ENCODE measurements at places on chromosomes 13 and 19.

DNA sequence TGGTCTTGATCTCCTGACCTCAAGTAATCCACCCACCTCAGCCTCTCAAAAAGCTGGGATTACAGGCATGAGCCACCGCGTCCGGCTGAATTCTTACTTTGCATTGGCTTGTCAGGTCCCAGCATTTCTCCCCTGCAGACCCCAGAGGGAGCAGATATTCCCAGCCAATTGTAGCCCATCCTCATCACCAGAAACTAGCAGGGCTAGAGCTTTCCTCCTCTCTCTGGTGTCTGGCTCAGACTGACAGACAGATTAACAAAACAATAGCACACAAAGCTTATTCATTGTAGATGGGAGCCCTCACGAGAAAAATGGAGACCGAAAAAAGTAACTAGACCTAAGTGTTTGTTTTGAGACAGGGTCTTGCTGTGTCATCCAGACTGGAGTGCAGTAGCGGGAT lies 7.5 kb upstream of the MPV17L2 start:
- no peak for DNase-seq

- no peak for DNase-seq
These were observed 1185.8 kb downstream of the UQCRFS1 start for GRCh38 chr19:28027116-28027515.

DNA sequence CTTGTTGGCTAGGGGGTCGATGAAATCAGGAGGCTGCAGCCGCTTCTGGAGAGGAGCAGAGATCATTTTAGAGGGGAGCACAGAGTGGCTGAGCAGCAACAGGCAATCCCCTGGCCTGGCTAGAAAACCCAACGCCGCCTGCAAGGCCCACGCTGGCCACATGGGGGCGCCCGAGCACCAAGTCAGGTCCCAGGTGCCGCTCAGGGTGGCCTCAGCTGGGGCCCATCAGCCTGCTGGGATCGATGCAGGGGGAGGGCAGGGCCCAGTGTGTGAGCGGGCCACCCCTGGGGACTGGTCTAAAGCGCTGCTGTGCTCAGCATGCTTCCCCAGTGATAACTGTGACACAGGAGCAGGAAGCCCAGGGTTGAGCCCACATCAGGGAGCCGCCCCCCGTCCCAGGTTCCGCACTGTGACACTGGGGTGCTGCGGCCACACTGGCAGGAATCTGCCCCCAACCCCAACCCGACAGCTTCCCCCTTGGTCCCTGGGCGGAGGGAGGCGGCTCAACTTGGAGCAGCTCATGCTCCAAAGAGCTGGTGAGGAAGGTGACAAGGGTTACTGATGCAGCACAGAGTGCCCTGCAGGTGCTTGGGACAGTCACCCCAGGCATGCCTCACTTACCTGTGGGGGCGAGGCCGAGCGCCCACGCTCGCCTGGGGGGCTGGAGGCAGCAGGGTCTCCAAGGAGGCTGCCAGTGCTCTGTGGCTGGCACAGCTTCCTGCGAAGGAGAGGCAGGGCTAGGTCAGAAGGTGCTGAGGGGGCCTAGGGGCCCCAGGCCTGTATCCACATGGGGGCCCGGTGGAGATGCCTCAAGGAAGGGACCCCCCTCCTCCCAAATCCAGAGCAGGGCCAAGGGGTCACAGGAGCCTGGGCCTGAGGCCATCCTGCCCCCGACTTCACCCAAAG lies 13.3 kb upstream of the ISYNA1 start:
- DNase-seq, result peak; percentile 87

- DNase-seq, result no peak
These were observed 108.1 kb upstream of the GJB6 start for GRCh38 chr13:20340136-20340758.

GRCh38 chr13:40193286-40194223 lies 472.9 kb downstream of the FOXO1 start:
- no peak for DNase-seq

DNA sequence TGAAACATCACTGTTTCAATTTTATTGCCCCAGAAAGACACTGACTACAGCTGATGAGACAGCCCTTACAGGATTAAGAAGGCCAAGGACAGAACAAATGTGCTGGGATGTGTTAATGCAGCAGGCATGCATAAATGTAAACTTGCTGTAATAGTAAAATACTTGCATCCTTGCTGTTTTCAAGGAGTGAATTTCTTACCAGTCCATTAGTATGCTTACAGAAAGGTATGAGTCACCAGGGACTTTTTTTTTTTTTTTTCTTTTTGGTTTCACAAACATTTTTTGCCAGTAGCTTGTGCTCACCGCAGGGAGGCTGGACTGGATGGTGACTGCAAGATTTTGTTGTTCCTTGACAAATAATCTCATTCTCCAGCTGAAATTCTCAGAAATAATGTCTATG lies 55.1 kb downstream of the GPR180 start:
- no peak for DNase-seq

DNA sequence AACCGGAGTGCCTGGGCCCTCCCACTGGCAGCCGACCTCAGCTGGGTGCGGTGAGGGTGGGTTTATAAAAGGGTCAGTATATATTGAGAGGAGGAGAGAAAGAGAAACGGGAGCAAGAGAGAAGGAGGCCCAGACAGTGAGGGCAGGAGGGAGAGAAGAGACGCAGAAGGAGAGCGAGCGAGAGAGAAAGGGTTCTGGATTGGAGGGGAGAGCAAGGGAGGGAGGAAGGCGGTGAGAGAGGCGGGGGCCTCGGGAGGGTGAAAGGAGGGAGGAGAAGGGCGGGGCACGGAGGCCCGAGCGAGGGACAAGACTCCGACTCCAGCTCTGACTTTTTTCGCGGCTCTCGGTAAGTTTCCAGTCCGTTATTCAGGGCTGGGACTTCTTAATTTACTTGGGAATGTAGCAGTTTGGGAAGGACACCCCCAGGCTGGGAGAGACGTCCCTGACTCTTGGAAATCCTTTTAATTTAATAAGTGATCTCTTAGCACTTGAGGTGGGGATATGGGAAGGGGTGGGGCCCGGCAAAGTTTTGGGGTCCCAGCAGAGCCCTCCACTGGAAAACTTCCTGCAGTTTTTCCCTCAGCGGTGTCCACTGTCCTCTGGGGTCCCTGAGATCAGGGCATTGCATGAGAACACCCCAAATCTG lies at the start of gene EMP3:
EMP3 (plus strand) TSS at position 288 of the 646 bp plus-strand sequence. CDS start 1,293 bp downstream, outside the sequence.
- peak; percentile 68 for DNase-seq

All from HEK293T (cell line).